ENCODE measurements at places on chromosomes 13 and 19. TPM values are rescaled to one million over a fixed set of nuclear protein-coding genes. Genes with fewer than 3 reads are reported as not detected.

SNAPC2 gene
- 9.3 TPM for total RNA-seq

ZNF441 gene
- 3.5 TPM for total RNA-seq

TNNT1 gene
- 113 TPM for total RNA-seq

KLHL26 gene
- total RNA-seq: 6.1 TPM

HSPB6 gene
- 1,155 TPM for total RNA-seq

EBI3 gene
- not detected for total RNA-seq

DNA sequence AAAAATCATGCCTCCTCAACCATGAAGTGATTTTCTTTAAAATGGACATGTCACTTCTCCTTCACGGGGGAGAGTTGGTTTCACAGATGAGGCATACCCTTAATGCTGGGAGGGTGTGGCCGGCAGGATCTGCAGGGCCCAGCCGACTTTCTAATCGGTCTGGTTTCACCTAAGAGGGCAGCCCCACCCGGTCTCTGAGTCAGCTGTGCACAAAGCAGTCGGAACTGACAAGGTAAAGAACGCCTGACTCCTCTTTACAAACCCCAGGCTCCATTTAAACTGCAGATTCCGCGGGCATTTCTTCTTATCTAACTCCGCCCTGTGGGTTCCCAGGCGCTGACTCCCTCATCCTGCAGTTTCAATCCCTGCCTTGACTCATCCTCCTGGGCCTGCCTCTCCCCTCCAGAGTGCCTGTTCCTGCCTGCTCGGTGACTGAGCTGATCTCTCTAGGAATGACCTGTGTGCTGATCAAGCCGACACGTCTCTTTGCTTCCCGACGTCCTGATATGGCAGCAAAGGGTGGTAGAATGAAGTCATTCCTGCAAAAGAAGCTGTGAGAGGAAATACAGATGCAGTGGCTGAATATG, 63.4 kb downstream of the EFNB2 start:
- no peak for DNase-seq

DNA sequence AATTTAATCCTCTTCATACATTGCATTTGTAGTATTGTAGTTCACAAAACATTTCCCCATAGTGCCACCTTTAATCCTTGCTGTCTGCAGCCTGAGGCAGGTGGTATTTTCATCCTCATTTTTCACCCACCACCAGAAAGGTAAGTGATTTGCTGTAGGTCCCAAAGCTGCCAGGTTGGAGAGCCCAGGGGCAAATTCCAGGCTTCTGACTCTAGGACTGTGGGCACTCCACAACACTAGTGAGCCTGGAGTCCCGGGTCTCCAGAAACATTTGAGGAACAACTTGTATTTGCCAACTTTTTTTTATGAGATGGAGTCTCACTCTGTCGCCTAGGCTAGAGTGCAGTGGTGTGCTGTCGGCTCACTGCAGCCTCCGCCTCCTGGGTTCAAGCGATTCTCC, 6.2 kb downstream of the ILF3 start:
- no peak for DNase-seq

DNA sequence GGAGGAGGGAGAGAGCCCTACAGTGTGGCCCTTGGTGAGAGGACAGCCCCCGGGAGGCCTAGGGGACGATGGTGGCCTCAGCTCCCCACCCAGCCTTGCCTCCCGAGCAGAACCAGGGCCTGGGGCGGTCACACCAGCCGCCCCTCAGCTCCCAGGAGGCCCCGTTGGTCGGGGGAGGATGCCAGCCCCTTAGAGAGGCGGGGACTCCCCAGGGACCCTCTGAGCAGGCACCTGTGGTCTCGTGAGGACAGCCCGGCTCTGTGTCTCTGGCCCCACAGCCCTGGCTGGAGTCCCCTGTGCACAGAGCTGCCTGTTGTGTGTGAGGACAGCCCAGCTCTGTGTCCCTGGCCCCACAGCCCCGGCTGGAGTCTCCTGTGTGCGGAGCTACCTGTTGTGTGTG, 158.8 kb downstream of the KDM4B start:
- no peak for DNase-seq

GRCh38 chr19:41734585-41734984, 20.7 kb upstream of the CEACAM6 start:
- DNase-seq: no peak

- DNase-seq: no peak
Measured at GRCh38 chr13:21383090-21383489, 76.0 kb downstream of the ZDHHC20 start.

- DNase-seq: no peak
Measured at GRCh38 chr19:48928164-48929025, 5.1 kb upstream of the DHDH start.

- DNase-seq: peak; percentile 90
Measured at GRCh38 chr19:58559275-58560006, 1.0 kb upstream of the UBE2M start.

- no peak for DNase-seq
Measured at GRCh38 chr13:99681695-99682094, 180.4 kb downstream of the TM9SF2 start.

DNA sequence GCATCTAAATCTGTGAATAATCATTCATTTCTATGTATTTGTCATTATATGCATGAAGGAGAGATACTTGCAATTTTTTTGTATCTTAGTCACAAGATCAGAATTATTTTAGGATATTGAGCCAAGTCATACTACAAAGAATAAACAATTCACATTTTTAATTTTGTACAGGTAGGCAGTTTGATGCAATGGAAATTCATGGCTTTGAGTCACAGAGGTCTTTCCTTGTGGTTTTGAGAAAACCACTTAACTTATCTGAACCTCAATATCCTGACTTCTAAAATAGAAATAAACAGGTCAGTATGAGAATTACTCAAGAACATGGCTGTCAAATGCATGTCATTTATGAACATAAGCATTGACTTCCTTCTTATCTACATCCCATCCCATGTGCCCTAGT, 221.4 kb upstream of the SLC10A2 start:
- no peak for DNase-seq

DNA sequence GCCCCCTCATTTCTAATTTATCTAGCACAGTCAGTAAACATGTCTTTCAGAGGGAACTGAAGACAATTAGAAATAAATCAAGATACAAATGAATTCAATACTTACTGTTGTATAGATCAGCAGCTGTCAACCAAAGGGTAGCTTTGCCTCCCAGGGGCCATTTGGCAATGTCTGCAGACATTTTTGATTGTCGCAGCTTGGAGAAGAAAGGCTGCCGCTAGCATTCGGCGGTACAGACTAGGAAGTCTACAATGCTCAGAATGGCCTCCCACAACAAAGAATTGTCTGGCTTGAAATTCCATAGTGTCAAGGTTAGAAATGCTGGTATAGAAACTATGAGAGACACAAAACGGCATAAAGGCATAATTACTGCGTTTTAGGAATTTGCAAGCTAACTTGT, 91.6 kb downstream of the RGCC start:
- no peak for DNase-seq

- DNase-seq: no peak
Measured at GRCh38 chr13:44197791-44198770, 175.5 kb upstream of the SERP2 start.

DNA sequence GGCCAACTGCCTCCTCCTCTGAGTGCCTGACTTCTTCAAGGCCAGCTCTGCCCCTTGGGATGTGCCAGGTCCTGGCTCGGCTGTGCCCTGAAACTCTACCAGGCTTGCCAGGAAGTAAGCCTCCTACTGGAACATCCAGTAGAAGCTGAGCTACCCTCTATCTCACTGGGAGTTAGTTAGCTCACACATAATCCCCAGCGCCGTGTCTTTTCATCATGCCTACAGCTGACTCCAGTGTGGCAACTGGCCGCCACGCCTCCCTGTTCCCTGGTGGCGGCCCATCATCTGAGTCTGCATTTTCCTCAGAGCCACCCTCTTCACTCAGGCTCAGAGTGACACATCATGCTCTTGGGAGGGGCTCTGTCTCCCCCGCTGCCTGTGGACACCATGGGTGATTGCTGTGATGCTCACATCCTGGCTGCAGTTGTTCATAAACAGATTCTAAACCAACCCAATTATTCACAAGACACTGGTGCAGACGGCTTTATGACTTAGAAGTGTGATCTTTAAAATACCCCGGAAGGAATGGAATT, 131.9 kb upstream of the IRS2 start:
- no peak for DNase-seq

GRCh38 chr13:42539670-42540069, 34.3 kb upstream of the TNFSF11 start:
- no peak for DNase-seq

DNA sequence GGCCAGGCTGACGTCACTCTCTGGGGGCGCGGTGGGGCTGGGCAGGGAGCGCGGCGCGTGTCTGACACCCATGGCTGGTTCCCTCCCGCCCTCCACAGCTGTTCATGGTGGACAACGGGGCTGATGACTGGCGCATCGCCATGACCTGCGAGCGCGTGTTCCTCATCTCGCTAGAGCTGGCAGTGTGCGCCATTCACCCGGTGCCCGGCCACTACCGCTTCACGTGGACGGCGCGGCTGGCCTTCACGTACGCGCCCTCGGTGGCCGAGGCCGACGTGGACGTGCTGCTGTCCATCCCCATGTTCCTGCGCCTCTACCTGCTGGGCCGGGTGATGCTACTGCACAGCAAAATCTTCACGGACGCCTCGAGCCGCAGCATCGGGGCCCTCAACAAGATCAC, 14.7 kb downstream of the KCNN1 start:
- no peak for DNase-seq

GRCh38 chr19:33133438-33134031, 1.6 kb downstream of the WDR88 start:
- no peak for DNase-seq
